ENCODE measurements at places on chromosomes 11 and 22.

DNA sequence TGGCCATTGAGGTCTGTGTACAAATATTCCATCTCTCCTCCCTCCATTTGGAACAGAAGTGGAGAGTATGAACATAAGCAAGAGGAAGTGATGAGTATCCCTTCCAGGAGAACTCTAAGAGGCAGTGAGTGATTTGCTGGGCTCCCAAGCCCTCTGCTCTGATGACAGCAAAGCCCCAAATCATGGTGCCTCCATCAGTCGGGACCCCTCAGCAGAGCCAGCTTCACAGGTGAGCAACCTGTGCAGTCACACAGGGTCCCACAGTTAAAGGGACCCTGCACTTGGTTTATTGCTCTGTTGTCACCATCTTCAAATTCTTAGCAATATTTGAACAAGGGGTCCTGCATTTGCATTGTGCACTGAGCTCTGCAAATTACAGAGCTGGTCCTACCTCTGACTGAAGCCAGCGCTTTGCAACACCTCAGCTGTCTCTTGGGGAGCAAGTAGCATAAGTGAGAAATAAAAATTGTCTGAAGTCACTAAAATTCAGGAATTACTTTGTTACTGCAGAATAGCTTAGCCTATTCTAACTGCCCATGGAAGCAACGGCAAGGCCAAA is 466.4 kb downstream of the MN1 start:
- no peak for DNase-seq

GRCh38 chr11:126896025-126896424 is 104.5 kb downstream of the KIRREL3 start:
- DNase-seq = no peak

- peak; percentile 35 for DNase-seq
These were observed 130.8 kb downstream of the FCHSD2 start for GRCh38 chr11:73011126-73011817.

- peak; percentile 78 for DNase-seq
These were observed 188.9 kb downstream of the ST3GAL4 start for GRCh38 chr11:126544108-126545056.

DNA sequence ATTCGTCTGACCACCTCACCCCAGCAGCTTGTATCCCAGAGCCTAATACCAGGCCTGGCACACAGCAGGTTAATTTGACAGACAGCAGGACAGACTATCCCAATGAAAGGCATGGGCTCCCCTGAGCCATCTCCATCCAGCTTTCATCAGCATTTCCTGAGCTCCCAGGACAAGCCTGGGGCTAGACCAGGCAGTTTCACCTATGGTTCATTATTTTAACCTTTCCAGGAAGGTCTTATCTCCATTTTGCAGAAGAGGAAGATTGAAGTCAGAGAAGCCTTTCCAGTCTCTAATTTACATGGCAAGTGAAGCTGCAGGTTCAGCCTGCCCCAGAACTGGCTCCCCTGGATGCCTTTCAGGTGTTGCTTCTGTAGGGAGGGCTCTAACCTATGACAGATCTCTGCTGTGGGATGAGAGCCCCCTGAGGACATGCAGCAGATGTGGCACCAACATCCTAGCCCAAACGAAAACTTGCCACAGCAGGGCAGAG is 17.0 kb downstream of the ARRB1 start:
- peak; percentile 10 for DNase-seq

DNA sequence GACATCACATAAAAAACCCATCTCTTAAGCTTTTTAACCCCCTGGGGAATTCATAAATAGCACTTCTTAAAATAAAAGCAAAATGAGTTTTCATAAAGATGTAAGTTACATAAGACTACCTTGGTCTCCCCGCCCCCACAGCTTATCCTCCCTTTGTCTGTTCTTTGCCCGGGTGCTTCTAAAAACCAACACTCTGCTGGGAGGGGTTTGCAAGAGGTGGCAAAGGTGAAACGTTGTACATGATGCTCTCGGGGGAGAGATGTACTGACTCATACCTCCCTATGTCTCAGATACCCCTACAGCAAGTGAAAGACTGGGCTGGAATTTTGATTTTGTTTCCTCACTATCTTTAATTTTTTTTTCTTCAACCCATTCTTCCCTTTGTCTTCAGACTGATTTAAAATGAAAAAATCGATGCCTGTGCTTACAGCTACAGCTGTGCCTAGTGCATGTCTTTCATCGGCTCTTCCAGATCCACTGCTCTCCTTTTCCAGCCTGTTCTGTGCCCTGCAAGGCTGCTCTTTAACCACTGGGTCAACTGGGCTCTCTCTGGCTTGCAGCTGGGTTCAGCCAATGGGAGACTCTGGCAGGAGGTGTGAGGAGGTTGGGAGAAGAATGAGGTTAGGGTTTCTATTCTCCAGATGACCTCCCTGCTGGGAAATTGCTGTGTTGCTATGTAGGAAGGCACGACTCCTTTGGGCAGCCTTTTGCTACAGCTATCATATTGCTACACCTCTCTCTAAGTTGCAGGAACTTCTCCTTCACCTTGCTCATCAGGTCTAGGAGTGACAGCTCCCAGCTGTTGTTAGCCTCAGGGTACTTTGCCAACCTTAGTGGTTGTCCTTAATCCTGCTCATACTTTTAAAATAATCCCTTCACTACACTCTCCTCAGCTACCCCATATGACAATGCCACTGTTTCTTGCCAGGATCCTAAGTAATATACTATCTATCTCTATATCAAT is 266.5 kb downstream of the TENM4 start:
- peak; percentile 38 for DNase-seq

DNA sequence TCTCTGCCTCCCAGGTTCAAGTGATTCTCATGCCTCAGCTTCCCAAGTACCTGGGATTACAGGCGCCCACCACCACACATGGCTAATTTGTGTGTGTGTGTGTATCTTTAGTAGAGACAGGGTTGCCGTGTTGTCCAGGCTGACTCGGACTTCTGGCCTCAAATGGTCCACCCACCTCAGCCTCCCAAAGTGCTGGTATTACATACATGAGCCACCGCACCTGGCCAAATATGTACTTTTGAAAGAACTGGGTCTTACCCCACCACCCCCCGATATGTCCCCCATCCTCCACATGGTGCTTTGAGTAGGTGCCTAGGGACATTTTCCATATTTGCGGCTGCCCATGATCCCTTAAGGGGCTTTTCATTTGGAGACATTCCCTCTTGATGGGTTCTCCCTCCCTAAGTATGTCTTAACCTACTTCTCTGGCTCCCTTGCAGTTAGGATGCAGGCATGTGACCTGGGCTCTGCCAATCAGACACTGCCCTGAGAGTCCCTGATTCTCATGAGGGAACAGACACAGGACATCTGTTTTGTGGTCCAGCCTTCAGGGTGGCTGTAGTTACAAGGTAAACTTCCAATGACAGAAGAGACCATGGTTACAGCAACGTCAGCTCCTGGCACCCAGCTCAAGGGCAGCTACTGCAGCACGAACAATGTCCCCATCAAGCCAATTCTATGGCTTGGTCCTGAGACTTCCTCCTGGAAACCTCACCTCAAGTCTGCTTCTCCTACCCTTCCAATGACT is 48.4 kb downstream of the CHST1 start:
- DNase-seq = no peak

- DNase-seq = peak; percentile 87
These were observed 7.5 kb upstream of the MICAL3 start for GRCh38 chr22:18031695-18032454.

DNA sequence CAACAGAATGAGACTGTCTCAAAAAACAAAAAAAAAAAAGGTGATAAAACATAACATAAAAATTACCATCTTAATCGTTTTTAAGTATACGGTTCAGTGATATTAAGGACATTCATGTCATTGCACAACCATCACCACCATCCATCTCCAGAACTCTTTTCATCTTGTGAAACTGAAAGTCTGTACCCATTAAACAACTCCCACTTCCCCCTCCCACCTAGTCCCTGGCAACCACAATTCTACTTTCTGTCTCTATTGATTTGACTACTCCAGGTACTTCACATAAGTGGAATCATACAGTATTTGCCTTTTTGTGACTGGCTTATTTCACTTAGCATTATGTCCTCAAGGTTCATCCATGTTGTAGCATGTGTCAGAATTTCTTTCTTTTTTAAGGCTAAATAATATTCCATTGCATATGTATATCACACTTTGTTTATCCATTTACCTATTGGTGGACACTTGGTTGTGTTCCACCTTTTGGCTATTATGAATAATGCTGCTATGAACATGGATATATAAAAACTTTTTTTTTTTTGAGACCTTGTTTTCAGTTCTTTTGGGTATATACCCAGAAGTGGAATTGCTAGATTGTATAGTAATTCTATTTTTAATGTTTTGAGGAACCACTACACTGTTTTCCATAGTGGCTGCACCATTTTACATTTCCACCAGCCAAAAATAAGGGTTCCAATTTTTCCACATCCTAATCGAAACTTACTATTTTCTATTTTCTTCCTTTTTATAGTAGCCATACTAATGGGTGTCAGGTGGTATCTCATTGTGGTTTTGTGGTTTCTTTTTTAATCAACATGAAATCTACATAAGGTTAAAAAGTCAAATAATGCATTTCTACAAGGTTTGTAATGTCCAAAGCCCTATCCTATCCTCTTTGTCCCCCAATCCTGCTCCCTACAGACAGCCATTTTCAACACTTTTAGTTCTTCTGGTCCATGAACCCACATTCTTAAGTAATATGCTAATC is 23.4 kb upstream of the PIK3C2A start:
- no peak for DNase-seq
